ENCODE measurements at places on chromosomes 12 and 14.

DNA sequence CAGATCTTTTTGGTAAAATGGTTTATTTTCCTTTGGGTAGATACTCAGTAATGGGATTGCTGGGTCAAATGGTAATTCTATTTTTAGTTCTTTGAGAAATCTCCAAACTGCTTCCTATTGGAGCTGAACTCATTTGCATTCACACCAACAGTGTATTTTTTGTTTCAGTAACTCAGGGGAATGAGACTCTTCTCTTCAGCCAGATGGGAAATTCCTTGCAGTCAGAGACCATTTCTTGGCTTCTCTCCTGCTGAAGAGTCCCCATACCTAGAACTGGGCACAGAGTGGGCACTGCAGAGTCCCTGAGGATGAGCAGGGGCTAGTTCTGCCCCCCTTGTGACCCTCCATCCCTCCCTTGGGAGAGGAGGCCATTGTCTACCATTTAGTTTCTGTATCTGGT lies 10.8 kb downstream of the SDSL start:
- no peak for DNase-seq

DNA sequence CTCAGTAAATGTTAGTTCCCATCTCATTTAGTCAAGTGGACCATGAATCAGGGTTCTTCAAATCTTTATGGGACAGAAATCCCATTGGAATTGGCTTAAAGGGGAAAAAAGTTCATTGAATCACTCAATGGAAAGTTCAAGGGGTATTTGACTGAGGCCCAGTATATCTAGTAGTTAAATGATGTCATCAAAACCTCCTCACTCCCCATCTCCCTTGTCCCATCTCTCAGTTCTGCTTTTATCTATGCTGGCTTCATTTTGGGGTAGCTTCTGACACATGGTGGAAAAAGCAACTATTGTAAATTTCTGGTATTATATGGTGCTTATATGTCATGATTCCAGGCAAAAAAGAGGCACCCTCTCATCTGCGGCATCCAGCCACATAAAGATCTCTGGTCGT lies 51.9 kb downstream of the DAAM1 start:
- DNase-seq = no peak

- no peak for DNase-seq
These were observed 169.0 kb downstream of the ANO2 start for GRCh38 chr12:5776091-5776490.

- DNase-seq = no peak
These were observed 388.5 kb downstream of the PAWR start for GRCh38 chr12:79302162-79302814.

DNA sequence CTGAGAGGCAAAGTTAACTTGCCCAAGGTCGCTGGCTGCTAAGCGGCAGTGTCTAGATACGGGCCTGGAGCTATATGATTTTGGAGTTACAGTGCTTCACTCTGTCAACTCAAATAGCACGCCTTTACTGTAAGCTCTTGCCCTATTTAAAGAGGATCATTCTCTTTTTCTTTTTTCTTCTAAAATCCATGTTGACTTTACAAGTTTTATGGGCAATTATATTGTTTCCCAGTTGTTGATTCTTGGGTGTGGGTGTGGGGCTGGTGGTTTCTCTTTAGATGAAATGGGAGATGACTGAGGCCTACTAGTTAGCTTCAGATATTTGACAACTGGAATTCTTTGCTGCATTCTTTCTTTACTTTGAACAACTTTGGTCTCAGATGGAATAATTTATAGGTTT lies 70.7 kb downstream of the C12orf75 start:
- DNase-seq = no peak

DNA sequence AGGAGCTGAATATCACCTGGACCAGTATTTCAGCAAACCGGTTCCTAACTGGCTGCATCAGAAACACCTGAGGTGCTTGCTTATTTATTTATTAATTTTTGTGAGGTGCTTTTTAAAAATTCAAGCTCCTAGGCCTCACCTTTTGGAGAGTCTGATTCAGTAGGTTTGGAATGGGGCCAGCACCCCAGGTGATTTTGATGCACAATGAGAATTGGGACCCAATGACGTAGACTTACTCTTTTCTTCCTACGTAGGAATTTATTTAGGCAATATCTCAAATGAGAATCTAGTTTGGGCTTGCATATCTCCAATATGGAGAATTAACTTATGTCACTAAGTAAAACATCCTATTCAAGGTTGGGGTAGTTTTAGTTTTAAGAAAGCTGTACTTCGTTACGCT lies 7.3 kb downstream of the YEATS4 start:
- DNase-seq = no peak

DNA sequence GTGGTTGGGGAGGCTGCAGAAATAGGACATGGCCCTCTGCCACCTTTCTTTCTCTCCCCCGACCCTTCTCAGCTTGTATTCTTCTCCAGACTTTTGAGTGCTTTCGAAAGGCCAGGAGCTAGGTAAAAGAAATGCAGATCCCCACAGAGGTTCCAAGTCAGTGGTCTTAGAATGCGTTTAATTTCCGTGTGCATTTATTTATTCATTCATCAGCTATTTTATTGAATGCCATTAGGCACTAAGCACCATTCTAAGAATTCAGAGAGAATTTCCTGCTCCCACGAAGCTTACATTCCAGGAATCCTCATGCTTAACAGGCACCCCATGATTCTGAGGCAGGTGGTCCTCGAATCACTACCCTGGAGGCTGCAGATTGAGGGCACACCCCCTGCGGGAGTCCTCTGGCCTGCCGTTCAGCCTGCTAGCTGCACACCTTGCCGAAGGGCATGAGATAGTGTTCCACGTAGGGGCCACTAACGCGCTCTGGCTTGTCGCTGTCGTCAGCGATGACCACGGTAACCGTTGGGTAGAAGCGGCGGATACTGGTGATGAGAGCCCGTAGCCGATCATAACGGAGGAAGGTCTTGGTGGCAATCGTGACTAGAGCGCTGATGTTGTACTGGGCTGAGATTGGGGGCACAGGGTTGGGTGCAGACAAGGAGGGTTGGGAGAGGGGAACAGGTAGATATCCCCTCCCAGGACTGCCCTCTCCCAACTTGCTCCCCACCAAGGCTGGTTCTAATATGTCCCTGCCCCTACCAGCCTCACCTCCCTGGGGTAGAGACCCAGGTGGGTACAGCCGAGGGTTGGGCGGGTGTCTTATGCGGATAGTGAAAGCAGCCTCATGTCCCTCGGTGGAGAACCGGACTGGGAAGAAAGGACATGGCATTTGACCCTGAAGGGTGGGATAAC lies 4.5 kb downstream of the B4GALNT1 start:
- no peak for DNase-seq

GRCh38 chr12:53064613-53065436 lies 14.4 kb downstream of the SPRYD3 start:
- DNase-seq = no peak

DNA sequence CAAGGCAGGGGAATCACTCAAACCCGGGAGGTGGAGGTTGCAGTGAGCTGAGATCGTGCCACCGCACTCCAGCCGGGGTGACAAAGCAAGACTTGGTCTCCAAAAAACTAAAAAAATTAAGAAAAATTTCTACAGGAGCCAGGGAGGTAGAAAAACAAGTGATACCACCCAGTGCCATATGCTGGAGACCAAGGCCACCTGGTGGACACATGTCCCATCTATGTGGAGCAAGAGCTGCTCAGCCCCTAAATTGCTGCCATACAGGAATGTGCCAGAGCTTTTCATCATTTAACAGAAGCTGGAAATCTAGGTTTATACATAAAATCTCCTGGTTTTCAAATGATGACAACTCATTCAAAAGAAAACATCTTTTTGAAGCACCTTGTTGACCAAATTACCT lies 61.4 kb upstream of the ELK3 start:
- no peak for DNase-seq

- DNase-seq = no peak
These were observed 5.5 kb downstream of the C12orf71 start for GRCh38 chr12:27076928-27077327.

GRCh38 chr12:51326698-51327439 lies 2.9 kb upstream of the BIN2 start:
- DNase-seq = no peak
